NCI-H460 (cell line): ENCODE measurements at places on chromosomes 4 and X.

GRCh38 chr4:113457886-113458285 is 303.7 kb downstream of the CAMK2D start:
- DNase-seq: no peak

- no peak for DNase-seq
These were observed 9.2 kb downstream of the GUCY1A1 start for GRCh38 chr4:155675709-155676429.

- no peak for DNase-seq
These were observed 190.1 kb upstream of the BMP3 start for GRCh38 chr4:80840396-80840795.

DNA sequence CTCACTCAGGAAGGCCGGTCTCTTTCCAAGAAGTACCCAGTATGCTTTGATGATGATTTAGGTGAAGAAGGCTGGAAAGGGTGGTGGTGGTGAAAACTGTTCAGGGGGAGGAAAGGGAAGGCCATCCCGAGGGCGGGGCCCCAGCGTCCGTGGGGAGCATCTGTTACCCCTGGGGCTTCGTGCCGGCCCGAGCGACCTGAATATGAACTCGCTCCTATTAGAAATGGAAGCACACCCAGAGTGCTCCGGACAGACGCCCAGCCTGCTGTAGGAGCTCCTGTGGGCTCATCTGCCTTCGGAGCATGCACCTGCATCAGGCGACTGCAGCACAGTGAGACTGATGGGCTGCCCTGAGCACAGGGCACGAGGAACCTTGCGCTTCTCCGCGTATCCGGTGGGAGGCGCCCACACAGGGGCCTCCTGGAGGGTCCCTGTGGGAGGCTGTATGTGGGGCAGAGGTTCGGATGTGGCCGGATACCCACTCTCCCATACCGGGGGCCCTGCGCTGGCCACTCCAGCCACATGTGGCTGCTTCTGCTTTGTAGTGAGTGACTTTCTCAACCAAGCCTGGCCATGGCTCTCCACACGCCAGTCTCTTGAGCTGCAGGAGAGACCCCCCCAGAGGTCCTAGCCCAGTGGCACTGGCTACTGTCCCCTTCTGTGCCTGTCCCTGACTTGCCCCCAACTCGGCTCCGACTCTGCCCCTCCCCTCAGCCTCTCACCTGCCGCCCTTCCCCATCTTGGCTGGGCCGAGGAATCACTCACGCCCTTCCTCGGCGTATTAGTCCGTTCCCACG is 36.7 kb downstream of the FGFRL1 start:
- no peak for DNase-seq

DNA sequence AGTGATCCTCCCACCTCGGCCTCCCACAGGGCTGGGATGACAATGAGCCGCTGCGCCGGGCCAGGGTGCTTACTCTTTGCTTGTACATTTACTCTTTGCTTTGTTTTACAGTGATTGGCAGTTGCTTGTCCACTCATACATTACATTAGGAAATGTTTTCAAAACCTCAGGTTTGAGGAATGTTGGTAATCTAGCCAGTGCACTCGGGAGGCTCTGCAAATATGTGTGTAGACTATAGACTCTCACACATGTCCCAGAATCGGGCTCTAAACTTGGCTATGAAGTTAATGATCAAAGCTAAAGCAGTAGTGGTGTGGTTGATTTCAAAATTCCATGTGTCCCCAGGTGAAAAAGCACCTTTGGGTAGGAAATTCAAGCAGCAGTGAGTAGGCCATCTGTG is 20.5 kb downstream of the TRMT44 start:
- DNase-seq: no peak
